T-cell (primary cell): ENCODE measurements at places on chromosomes 5 and 9. TPM values are rescaled to one million over a fixed set of nuclear protein-coding genes. Genes with fewer than 3 reads are reported as not detected.

Gene ASTN2
- total RNA-seq: 4.4 TPM

Gene CDC20B
- not detected for total RNA-seq

Gene TPM2
- 48.9 TPM for total RNA-seq

Gene PHF24
- not detected for total RNA-seq

Gene PCDHB10
- not detected for total RNA-seq

Gene SAPCD2
- 0.83 TPM for total RNA-seq

Gene SV2C
- total RNA-seq: 0.03 TPM

Gene ZBTB6
- 3.5 TPM for total RNA-seq

Gene PRR7
- total RNA-seq: 12.3 TPM

Gene PCDHA3
- not detected for total RNA-seq

Gene OGN
- total RNA-seq: 0.25 TPM

Gene NEURL1B
- total RNA-seq: 0.23 TPM

Gene PCSK5
- 24.1 TPM for total RNA-seq

Gene GABRP
- total RNA-seq: not detected

Gene DPM2
- 66.5 TPM for total RNA-seq

Gene RMI1
- total RNA-seq: 6.9 TPM

Gene NSD1
- 113 TPM for total RNA-seq

Gene QRFP
- total RNA-seq: not detected

Gene FOXD4L4
- total RNA-seq: not detected

Gene PRRT1B
- not detected for total RNA-seq

Gene ARRDC1
- total RNA-seq: 103 TPM

Gene LCN10
- 1.8 TPM for total RNA-seq

Gene FGF18
- total RNA-seq: 0.18 TPM

Gene CDKN2A
- 9.3 TPM for total RNA-seq

Gene KIF4B
- not detected for total RNA-seq

Gene RNF183
- not detected for total RNA-seq

Gene TOPORS
- total RNA-seq: 28.3 TPM

Gene CARD9
- 0.47 TPM for total RNA-seq

Gene RACK1
- 2,132 TPM for total RNA-seq

Gene CORO2A
- total RNA-seq: 10.6 TPM

Gene CD180
- total RNA-seq: 1.3 TPM

Gene PKD2L2
- not detected for total RNA-seq

Gene CDX1
- 0.23 TPM for total RNA-seq

Gene ARID3C
- not detected for total RNA-seq
